ENCODE measurements at places on chromosomes 4 and X. TPM values are rescaled to one million over a fixed set of nuclear protein-coding genes. Genes with fewer than 3 reads are reported as not detected.

Gene F11
- total RNA-seq, result 1.6 TPM

Gene SERPINA7
- total RNA-seq, result not detected

Gene FAM200B
- total RNA-seq, result 25.8 TPM

Gene GLRA3
- 0.11 TPM for total RNA-seq

Gene JADE3
- total RNA-seq, result 19.2 TPM

Gene FREM3
- total RNA-seq, result 0.07 TPM

Gene AKAP4
- total RNA-seq, result not detected

Gene HGFAC
- total RNA-seq, result 0.76 TPM

Gene GPR82
- not detected for total RNA-seq

All from WTC11 (cell line).